ENCODE measurements at places on chromosomes 3 and 15.

DNA sequence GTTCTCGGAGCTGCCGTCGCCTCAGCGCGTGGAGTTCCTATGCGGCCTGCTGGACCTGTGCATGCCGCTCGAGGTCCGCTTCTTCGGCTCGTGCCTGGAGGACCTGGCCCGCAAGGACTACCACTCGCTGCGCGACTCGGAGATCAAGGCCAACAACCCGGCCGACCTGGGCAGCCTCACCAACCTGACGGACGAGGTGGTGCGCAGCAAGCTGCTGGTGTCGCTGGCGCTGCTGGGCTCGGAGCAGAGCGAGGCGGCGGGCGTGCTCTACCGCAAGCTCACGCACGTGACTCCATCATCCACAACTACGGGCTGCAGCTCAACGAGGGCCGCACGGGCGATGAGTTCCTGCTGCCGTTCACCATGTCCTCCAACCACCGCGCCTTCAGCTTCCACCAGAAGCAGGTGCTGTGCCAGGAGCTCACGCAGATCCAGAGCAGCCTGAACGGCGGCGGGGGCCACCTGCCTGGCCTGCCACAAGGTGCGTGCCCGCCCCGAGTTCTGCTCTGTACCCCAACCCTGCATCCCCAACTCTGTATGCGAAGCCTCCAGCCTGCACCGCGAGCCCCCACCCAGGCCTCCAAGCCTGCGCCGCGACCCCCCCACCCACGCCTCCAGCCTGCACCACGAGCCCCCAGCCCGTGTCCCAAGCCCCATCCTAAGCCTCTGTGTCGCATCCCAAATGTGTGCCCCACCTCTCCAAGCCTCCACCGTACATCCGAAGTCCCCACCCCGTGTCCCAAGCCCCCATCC lies 178.2 kb downstream of the OR4M2 start:
- DNase-seq = no peak

- no peak for DNase-seq
Measured at GRCh38 chr3:33173103-33173502, 45.5 kb downstream of the SUSD5 start.

DNA sequence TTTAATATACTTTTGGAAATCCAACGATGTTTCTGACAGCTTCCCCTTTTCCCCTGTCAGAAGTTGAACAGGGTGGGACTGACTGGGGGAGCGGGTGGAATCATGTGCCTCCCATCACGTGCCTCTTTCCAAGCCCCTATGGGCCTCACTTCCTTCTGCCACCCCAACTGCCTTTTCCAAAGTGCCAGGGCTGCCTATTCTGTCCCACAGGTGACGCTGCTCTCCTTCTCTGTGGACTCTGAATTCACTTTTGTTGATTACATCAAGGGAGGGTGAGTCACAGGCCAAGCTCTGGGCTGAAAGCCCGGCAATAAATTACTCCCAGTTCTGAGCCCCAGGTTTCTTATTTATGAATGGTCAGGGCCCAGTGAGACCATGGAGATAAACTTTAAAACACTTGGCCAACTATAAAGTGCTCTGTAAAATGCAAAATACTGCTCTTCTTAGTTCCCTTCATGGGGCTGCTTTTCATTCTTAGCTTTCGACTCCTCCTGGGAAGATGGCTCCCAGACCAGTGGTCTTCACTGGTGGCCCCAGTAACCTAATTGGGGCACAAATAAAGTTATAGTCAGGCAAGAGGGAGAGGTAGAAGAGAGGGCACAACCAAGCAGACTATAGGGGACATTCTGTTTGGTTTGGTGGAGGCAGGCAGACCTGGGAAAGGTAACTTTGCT lies 12.3 kb downstream of the CPNE9 start:
- DNase-seq = no peak

DNA sequence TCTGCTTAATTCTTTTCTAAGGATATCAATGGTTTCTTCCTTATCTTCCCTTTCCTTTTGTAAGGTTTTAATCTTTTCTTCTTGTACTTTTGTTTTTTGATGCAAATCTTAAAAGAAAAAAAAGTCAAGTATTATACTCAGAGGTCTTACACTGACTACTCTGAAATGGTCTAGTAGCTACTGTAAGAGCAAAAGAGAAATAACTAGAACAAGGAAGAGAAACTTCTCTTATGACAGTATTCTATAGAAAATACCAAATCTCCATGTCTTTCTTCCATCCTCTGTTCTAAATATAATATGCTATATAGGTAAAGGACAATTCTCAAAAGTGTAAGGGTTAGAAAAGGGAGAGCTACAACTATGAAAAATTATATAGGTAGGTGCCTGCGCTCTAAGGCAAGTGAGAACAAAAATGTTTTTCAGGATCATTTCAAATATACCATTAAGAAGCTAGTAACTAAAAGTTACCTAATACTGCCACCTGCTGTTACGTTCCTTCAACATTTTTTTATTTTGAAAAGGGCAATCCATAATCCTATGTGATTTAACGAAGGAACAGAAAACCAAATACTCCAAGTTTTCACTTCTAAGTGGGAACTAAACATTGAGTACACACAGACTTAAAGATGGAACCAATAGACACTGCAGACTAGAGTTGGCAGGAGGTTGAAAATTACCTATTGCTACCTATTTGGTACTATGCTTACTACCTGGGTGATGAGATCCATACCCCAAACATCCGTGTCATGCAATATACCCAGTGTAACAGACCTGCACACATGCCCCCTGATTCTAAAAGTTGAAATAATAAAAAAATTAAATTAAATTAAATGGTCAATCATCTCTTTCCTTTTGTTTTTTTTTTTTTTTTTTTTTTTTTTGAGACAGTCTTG lies 36.7 kb downstream of the CIP2A start:
- no peak for DNase-seq

DNA sequence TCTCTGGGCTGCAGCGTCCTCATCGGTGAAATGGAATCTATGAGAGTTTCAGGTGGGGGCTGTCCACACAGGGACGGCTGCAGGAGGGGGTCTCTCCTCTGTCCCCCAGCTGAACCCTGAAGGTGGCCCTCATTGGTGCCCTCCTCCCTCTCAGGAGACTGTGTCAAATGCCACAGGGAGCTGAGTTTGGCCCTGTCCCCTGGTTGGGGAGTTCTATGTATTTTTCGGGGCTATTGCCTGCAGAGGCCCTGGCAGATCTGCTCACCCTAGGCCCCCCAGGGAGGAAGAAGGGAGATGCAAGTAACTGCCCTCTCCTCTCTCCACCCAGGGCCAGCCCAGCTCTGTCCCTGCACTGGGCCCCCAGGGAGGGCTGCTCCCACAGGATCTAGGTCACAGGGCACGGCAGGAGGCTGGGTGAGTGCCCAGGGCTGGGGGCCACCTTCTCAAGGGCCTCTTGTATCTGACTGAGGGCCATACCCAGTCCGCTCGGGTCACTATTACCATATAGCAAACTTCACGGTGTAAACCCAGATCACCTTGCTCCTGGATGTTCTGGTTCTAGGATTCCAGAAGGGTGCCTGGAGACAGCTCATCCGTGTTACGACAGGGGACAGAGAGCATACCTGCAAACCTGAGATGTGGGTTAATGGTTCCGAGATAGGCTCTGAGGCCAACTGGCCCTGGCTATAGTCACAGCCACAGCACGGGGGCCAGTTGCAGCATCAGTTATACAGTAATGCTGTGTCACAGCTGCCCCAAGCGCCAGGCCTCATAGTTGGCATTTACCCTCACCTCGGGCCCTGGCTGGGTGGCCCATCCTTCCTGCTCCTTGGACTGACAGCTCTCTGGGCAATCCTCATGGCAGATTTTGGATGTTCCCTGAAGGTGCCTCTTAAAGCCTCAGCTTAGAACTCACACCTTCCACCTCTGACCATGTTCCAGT lies 102.4 kb upstream of the PRR23E start:
- DNase-seq = no peak

GRCh38 chr3:107062787-107063186 lies 314.5 kb upstream of the CCDC54 start:
- DNase-seq = no peak

DNA sequence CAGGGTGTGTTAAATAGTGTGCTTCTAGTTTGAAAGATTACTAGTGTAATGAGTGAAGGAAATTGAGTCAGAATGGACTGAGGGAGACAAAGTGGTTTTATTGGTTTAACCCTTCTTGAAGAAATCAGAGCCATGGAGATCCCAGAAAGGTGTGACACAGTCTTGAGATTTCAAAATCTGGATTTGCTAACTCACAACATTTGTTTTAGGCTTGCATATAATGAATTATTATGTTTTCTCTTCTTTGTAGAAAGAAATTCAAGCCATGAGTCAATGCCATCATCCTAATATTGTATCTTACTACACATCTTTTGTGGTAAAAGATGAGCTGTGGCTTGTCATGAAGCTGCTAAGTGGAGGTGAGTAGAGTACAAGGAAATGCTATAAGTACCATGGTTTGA lies 25.1 kb downstream of the OXSR1 start:
- DNase-seq = no peak

DNA sequence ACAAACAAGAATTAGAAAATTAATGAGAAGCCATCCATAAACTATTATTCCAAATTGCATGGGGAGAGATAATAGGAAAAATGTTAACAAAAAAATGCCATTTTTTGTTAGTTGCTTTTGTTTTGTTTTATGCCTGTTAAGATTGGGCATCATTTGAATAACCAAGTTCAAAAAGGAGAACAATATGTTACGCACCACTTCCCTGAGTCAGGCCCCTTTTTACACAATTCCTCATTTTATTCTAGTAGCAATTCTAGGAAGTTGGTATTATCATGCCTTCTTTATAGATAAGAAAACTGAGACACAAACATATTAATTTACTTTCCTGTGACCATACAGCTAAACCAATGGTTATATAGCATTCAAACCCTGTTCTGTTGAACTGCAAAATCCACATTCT lies 736.9 kb upstream of the CCDC54 start:
- no peak for DNase-seq

DNA sequence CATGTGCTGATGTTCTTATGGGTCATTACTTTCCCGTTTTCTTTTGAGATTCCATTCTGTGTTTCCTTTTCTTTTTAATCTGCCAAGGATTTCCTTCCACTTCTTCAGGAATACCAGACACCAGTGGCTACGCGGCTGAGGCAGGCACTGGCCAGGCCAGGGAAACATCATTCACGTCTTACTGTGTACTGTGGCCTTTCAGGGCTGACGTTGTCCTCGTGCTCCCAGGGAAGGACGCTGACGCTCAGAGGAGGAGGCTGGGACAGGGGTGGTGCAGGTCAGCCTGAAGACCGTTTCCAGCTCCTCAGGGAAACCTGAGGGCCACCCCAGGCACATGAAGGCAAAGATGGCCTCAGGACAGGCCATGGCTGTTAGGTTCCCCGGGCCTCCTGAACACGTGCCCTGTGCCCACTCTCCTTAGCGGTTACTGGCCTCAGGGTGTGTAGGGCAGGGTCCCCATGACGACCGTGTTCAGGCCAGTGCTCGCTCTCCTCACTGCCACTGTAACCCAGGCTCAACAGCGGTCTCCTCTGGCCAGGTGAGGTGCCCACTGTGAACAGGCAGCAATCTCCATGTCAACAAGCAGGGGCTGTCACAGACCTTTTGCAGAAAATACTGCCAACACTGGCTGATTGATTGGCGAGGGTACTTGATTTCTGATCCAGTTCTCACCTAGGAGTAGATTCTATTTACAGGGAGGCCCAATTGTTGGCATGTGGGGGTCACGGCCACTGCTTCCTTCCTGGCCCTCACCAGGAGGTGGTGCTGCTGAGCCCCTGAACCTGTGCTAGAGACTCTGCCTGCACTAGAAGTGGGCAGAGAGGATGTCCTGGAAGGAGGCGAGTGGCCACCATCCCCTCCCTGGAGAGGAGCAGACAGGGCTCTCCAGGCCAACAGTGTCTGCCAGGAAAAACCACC lies 169.5 kb downstream of the ATP10A start:
- peak; percentile 7 for DNase-seq

DNA sequence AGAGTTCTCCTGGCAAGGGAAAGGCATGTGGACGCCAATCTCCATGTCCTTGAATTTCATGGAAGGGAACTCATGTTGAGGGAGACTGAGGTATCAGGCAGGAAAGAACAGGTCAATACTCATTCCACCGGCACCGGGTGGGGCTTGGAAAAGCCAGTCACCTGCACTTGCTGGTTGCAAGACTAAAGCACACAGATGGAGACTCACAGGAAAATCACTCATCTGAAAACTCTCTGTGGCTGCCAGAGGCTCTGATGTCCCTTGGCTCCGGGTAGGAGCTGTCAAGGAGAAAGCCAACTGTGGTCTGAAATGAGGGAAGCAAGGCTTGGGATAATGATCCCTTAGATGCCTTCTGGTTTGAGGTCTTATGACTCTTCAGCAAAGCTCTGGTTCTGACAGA lies 8.7 kb upstream of the CGNL1 start:
- no peak for DNase-seq

DNA sequence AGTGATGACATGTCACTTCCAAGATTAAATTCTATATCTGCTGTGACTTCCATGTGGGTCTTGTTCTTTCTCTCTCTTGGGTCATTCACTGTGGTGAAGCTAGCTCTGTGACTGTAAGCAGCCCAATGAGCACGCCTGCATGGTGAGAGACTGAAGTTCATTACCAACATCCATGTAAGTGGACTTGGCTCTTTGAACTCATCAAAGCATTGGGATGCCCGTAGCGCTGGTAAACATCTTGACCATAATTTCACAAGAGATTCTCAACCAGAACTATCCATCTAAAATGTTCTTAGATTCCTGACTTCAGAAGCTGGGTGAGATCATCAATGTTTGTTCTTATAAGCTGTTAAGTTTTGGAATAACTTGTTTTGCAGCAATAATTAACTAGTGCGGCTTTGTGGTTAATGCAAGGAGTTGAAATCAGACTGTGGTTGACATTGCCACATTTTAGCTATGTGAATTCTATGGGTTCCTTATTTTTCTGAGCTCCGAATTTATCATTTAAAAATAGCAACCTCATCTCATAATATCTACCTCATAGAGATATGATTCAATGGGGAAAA lies 31.6 kb upstream of the LRRC3B start:
- no peak for DNase-seq

- DNase-seq = no peak
Measured at GRCh38 chr15:39589193-39589814, 8.4 kb downstream of the THBS1 start.

DNA sequence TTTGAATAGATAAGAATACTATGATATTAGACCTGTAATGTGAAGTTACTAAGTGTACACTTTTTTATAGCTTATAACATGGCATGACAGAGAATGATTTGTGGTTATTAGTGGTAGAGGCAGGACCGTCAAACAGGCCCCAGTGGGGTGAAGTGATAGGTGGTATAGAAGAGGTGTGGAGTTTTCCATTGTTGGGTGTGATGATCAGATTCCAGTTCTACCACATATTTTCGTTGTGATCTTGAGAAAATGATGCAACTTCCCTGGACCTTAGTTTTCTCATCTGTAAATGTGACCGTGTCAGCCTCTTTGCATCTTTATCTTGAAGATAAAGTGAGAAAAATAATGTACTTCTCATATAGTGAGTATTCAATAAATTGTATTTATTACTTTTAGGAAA lies 30.3 kb upstream of the UTS2B start:
- no peak for DNase-seq

DNA sequence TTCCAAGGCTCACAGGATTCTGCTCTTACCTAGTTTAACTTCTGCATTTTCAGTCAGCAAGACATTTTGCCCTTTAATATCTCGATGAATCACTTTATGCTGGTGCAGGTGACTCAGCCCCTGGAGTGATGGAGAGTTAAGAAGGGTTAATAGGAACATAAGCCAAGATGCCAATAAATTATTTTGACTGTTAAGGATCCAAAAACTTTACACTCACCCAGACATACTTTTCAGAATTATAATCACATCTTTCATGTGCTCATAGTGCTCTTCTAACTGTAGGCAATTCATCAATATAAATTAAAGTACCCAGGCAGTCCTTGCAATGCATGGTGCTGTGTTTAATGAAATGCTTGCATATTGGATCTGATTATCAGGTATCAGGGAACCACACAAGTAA lies 164.1 kb upstream of the SLC2A2 start:
- no peak for DNase-seq

- DNase-seq = no peak
Measured at GRCh38 chr3:53160061-53160659, 849 bp upstream of the PRKCD start.

Measured in stimulated activated CD8-positive, alpha-beta memory T cell treated with anti-CD3 and anti-CD28 coated beads, Interleukin-15, amount 100 ng/mL, for 48 hours (primary cell).